Daoy (cell line): ENCODE measurements at places on chromosomes 5 and 9. TPM values are rescaled to one million over a fixed set of nuclear protein-coding genes. Genes with fewer than 3 reads are reported as not detected.
A peak's percentile ranks its signal among the peaks of the same experiment; 100 is the strongest.

DNA sequence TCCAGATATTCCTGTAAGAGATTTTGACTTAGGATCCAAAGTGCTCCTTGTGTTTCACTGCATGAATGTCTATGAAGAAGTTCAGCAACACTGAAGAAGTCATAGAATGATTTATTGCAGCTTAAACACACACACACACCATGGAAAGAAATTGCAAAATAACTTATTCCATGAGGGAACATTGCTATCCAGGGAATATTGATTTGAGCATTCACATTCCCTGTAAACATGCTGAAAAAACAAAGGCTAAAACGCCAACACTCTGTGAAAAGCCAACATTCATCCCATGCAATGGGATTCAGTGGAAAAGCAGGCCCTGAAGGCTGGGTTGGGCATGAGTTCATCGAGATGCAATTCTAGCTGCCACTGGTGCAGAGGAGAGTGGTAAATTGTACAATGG, 109.6 kb upstream of the CXCL14 start:
- DNase-seq = no peak

The C1QTNF2 gene
- 2.8 and 3.0 TPM in 2 replicates for total RNA-seq

The RLN2 gene
- total RNA-seq = not detected in 2 replicates

DNA sequence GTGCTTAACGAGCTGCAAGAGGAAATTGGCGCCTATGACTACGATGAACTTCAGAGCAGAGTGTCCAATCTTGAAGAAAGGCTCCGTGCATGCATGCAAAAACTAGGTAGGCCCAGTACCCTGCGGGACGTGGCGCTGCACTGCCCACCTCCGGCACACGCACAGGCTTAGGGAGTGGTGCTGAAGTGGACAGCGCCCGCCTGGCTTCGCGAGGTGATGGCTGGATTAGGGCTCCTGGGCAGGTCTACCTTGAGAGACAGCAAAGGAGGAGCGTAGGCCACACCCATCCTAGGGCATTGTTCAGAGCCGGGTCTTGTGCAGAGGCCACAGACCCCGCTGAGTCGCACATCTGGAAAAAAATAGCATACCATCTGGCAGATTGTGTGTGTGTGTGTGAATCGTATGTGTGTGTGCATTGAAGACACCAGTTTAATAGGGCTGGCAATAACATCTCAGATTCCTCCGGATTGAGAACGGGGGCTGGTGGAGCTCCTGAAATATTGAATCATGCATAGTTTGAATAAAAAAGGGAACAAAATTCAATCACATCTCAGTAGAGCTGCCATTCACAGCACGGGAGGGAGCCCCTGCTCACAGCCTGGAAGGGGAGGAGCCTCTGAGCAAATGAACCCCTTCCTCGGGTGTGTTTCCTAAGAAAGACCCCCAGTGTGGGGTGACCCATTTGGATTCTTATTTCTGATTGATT, 11.1 kb downstream of the OLFM1 start:
- DNase-seq = peak; percentile 69

The ANGPTL2 gene
- 12.4 and 18.6 TPM in 2 replicates for total RNA-seq

- DNase-seq = no peak
Measured at GRCh38 chr5:138472353-138472752, 7.1 kb downstream of the EGR1 start.

- peak; percentile 54 for DNase-seq
Measured at GRCh38 chr5:139649082-139649991, 1.2 kb downstream of the CXXC5 start.

- no peak for DNase-seq
Measured at GRCh38 chr5:170562166-170562874, 58.5 kb downstream of the KCNIP1 start.

The ADRA1B gene
- 0.63 and 0.80 TPM in 2 replicates for total RNA-seq

GRCh38 chr5:144173766-144174165, 3.1 kb downstream of the KCTD16 start:
- no peak for DNase-seq

- no peak for DNase-seq
Measured at GRCh38 chr9:98793031-98793430, 3.3 kb downstream of the ANKS6 start.

DNA sequence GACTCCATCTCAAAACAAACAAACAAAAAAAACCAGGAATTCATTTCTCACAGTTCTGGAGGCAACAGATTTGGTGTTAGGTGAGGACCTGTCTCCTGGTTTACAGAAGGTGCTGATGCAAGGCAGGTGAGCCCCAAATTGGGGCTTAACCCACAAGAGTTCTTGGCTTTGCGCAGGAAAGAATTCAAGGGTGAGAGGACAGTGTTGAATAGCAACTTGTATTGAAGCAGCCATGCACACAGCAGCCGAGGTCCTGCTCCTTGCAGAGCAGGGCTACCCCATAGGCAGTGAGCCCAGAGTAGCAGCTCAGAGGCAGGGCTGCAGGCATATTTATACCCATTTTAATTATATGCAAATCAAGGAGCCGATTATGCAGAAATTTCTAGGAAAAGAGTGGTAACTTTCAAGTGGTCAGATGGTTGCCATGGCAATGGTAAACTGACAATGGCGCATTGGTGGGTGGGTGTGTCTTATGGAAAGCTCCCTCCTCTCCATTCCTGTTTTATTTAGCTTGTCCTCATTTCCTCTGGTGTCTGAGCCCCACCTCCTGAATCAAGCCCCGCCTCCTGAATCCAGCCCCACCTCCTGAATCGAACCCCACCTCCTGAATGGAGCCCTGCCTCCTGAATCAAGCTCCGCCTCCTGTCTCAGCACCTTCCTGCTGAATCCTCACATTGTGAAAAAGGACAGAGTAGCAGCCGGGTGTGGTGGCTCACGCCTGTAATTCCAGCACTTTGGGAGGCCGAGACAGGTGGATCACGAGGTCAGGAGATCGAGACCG, 34.5 kb upstream of the COL5A1 start:
- DNase-seq = peak; percentile 80

DNA sequence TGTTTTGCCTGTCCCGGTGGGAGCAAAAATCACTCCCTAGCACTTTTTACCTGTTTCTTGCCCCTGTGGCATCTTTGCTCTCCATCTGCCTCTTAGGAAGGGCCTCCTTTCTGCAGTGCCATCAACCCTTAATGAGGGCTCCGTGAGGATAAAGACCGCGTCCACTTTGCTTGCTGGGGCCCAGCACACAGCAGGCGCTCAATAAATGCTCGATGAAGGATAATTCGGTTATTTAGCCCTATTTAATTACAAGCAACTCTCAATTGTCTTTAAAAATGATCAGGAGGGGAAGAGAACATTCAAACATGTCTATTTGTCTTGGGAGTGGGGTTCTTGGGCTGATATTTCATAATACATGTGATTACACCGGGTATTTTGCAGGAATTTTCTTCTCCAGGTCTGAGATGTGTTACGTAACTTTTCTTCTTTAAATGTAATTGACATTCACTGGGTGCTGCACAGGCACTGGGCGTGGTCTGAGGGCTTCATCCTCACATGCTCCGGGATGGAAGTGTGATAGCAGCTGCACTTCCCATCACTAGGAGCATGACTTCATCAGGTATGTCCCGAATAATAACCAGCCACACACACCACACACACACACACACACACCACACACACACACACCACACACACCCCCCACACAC, 19.8 kb upstream of the NTNG2 start:
- DNase-seq = peak; percentile 56

The PTGES2 gene
- total RNA-seq = 109 and 136 TPM in 2 replicates

The SNCAIP gene
- 7.4 and 8.2 TPM in 2 replicates for total RNA-seq

DNA sequence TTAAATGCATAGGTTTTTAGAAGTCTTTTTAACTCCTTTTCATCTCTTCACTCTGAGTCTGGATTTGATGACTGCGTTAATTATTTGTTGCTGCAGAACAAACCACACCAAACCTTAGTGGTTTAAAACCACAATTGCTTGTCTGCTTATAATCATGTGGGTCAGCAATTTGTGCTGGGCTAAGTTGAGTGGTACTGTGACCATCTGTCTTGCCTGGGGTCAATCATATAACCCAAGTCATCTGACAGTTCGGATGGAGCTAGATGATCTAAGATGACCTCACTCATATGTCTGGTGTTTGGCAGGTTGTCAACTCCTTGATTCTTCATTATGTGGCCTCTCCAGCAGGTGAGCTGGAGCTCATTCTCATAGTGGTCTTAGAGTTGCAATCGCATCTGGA, 219.1 kb upstream of the ELAVL2 start:
- no peak for DNase-seq

DNA sequence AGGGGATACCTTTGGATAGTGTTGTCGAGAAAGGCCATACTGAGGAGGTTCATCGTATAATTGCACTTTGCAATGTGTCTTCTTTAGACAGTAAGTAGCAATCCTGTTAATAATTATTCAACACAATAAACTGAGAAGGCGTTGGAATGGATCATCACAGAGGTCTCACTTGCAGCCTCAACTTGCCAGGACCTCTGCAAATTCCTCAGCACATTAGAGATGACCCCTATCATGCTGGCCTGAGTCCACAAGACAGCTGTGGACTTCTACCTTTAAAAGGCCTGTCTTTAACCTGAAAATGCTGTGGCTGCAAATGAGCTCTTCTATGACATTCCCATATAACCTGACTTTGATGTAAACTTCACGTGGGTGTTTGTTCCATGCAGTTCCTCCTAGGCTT, 14.1 kb downstream of the SH3TC2 start:
- no peak for DNase-seq

DNA sequence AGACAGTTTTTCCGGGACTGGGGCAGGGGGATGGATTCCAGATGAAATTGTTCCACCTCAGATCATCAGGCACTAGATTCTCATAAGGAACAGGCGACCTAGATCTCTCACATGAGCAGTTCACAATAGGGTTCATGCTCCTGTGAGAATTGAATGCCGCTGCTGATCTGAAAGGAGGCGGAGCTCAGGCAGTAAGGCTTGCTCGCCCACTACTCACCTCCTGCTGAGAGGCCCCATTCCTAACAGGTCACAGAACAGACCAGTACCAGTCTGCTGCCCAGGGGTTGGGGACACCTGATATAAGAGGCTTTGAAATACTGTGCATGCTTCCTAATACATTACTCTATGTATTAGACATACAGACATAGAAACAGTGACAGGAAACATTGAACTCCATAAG, 41.1 kb downstream of the PTPRD start:
- DNase-seq = no peak

The PCDHA13 gene
- total RNA-seq = 0.17 and 0.71 TPM in 2 replicates

- DNase-seq = no peak
Measured at GRCh38 chr9:89484475-89485404, 13.2 kb downstream of the SEMA4D start.

- peak; percentile 58 for DNase-seq
Measured at GRCh38 chr5:115377468-115378217, 81.2 kb upstream of the CCDC112 start.

The APC gene
- 24.2 and 31.8 TPM in 2 replicates for total RNA-seq

The TRIM7 gene
- total RNA-seq = 6.7 and 9.0 TPM in 2 replicates

GRCh38 chr9:13707612-13708576, 428.4 kb upstream of the MPDZ start:
- DNase-seq = peak; percentile 83

The CCNJL gene
- 6.1 and 7.0 TPM in 2 replicates for total RNA-seq
